ENCODE measurements at places on chromosomes 12 and 14.

GRCh38 chr14:69091695-69092094 is 61.2 kb downstream of the DCAF5 start:
- DNase-seq, result no peak

DNA sequence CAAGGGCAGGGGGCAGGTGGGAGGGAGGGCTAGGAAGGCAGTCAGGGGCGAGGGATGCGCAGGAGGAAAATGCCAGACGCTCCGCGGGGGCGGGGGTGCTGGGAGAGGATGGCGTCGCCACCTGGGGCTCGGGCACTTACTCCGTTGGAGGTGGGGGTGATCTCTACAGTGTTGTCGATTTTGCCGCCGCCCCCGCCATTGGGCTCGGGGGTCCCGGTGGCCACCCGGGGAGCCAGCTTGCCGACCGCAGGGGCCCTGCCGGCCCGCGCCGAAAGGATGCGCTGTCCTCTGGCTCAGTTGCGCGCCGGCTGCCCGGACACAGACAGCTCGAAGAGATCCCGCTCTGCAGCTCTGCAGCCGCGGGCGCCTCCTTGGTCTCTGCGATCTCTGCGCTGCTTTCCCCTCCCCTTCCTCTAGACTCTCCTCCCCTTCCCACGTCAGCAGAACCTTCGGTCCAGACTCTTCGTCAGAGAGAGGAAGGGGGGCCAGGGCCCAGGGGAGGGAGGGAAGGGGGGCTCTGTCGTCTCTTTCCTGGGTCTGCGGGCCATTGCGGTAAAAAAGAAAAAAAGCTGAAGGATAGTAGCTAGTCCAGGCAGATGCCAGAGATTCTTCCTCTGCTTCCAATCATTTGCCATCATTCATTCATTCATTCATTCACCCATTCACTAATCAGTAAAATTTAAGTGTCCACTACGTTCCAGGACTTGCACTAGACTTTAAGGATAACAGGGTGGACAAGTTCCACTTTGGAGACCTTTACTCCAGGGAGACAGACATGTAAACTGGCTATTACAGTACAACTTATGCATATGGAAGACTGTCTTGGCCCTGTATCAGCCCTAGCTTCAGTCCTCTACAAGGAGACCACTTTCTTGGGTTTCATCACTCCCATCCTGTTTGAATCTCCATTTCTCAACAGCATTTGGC is at the start of gene SLC22A17:
TSS of gene SLC22A17 (minus strand) at position 382 of the 927 bp plus-strand sequence.
- peak; percentile 75 for DNase-seq

- DNase-seq, result no peak
Observed at GRCh38 chr12:125208334-125208733, 143.1 kb downstream of the AACS start.

- DNase-seq, result peak; percentile 77
Observed at GRCh38 chr12:131608740-131609690, 101.9 kb upstream of the SFSWAP start.

DNA sequence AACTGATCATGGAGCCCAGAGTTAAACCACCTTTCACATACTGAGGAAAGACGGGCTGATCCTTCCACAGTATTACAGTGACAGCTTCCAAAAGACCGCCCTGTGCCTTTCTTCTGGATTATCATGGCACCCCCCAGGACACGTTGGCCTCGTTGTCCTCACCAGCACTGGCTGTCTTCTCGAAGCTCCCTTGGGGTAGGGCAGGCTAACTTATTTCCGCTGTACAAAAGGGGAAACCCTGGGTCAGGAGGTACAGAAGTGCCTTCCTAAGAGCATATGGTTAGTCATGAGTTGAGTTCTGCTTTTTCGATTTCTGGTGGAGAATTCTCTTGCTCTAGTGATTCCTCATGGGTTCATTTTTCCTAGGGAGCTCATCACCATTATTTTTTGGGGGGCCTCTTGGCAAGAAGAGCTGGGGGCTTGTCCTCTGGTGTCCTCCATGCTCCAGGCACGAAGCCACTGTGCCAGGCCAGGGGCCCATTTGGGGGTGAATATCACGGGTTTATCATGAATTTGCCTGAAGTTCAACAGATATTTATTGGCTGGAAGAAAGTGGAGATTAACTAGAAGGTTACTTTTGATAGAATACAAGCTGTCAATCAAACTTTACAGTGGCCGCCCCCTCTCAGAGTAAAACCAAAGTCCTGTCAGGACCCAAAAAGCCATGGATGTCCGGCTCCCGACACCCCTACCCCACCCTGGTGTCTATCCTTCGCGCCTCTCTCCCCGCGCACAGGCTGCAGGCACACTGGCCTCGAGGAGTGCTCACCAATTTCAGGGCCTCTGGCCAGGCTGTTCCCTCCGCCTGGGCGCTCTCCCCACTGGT is 8.8 kb upstream of the TRAF3 start:
- DNase-seq, result no peak

DNA sequence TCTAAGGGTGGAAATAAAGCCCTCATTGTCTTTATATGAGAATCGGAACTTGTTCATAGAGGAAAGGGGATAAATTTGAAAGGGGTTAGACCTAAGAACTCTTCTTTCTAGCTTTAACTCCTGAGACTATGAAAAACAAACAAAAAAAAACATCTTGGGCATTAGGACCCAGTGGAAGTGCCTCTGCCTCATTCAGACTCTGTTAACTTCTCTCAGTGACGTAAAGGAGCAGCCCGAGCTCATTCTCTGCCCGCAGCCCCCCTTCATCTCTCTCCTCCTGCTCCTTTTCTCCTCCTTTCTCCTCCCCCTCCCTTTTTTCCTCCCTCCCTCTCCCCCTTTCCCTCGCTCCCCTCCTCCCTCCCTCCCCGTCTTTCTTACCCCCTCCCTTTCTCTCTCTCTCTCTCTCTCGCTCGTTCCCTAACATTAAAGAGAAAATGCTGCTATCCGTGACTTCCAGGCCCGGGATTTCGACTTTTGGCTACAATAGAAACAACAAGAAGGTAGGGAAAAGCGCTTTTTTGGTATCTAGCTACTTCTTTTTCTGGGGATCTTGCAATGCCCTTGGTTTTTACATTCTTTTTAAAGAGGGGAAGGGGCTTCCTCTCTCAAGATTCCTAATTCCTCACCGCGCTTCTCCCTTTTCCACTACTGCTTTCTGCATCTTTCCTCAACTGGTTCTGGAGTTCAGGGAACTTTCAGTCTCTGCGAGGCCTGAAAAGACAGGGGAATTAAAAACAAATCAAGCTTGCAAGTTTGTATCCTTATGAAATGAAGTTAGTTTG is at the start of gene RBMS2:
TSS of gene RBMS2 (plus strand) at position 231 of the 782 bp plus-strand sequence. CDS start at position 435, 204 bp downstream.
- peak; percentile 54 for DNase-seq

Data from CD4-positive, alpha-beta T cell treated with Interleukin-17A for 4 hours (primary cell).